ENCODE measurements at places on chromosomes 12 and 14.

DNA sequence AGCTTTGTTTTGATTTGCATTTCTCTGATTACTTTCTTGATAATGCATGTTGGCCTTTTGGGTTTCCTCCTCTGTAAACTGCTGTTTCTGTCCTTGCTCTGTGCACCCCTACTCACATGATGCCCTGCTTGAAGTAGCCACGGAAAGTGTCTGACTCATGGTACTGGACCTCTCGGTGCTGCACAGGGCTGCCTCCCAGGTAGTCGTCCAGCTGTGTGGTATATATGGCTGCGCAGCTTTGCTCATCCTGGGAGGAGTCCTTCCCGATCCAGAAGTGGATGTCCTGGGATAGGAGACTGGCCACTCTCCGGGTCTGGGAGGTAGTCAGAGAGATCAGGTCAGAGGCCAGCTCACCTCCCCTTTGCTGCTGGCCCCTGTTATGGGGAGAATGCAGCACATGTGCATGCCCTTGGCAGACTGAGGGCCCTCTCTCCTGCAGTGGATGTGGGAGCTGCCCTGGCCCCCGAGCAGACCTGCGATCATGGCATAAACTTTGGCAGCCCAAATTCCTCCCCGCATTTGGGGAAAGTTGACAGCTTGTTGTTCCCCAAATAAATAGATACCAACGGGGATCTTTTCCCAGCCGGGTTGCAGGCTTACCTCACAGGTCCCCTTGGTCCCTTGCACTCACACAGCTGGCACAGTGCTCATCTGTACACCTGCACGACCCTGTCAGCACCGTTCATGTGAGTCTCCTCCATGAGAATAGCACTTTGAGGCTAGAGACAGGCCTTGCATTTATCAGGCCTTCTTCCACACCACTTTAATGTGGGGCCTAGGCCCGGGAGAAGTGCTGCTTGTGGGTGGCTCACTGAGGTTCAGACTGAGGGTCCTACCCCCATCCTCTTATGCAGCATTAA is 5.2 kb downstream of the AVIL start:
- DNase-seq = no peak

- no peak for DNase-seq
Measured at GRCh38 chr12:75856235-75856634, 175.3 kb downstream of the PHLDA1 start.

DNA sequence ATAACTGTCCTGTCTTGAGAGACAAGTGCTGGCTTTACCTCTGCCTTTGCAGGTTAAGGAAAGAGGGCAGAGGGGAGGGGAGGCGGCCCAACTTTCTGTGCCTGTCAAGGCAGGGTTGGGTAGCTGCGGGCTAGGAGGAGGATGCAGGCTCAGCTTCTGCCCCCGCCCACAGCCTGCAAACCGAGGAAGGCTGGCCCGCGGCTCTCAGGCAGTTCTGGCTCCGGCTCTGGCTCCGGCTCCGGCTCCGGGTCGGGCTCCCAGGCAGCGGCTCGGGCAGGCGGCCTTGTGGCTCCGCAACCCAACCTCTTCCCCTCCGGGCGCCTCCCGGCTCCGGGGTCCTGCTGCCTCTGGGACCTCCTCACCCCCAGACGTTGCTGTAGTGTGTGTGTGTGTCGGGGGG is 92.9 kb downstream of the TMEM30B start:
- DNase-seq = no peak

- DNase-seq = no peak
Measured at GRCh38 chr12:124248941-124249825, 45.7 kb upstream of the RFLNA start.

GRCh38 chr14:103209506-103209905 is 86.2 kb downstream of the TNFAIP2 start:
- no peak for DNase-seq

DNA sequence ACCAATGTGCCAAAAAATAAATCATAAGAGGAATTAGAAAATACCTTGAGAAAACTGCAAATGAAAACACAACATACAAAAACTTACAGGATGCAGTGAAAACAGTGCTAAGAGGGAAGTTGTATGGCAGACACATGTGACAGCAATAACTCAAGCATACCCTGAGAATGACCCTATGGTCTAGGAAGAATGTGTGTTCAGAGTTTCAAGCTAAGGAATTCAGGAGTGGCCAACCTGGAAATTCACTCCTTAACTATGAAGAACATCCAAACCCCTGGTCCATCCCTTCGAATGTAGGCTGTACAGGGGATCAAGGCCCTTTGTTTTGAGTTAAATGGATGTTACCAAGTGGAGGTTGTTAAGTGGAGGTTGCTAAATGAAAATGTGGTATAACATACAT is 16.7 kb upstream of the TTC9 start:
- no peak for DNase-seq

GRCh38 chr12:48750769-48751356 is 34.4 kb upstream of the CCNT1 start:
- DNase-seq = no peak

- no peak for DNase-seq
Measured at GRCh38 chr12:24632466-24632865, 316.4 kb downstream of the BCAT1 start.

DNA sequence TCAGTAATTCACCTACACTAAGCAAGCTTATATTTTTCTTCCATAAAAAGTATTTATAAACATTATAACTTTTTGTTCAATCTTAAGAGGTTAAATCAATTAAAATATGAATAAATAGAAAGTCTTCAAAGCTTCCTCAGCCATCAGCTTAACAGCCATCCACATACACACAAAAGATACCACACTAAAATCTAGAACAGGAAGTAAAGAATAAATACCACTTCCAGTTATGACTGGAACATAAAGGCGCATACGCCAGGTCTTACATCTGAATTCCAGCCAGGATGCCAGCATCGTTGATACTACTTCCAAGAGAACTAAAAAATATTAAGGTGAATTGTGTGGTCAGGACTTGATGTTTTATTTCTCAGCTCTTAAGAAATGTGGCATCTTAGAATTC is 17.0 kb downstream of the SIX1 start:
- no peak for DNase-seq

- DNase-seq = no peak
Measured at GRCh38 chr14:63504648-63505047, 38.5 kb downstream of the PPP2R5E start.

DNA sequence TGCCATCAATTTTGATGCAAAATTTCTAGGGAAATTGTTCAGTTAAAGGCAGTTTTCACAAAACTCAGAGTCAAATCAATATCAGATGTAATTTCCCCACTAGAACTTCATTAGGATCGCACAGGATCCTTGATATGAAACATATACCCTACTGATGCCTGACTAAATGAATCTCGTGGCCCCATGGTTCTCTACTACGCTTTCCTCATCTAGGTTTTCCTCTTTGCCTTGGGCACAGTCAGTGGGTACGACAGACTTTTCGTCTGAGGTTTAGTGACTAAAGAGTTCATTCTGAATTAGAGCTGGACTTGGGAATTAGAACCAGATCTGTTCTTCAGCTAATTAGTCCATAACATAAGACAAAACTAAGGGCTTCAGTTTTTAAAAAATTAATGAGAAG is 42.5 kb upstream of the GNPNAT1 start:
- no peak for DNase-seq

DNA sequence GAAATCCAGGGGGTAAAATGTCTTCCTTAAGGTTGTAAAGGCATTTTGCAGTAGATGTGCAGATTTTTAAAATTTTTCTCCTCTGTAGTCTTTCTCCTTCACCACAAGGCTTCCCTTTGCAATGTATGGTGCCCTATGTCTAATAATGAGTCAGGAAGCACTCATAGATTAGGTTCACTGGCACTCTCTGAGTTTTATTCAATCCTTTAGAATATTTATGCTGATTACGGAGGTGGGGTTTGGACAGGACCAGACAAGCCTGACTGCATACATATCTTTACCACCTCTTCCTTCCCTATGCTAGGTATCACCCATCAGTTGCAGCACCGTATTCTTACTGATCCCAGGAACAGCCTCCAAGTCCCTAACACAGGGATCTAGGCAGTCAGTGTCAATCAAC is 99.5 kb downstream of the NEDD1 start:
- no peak for DNase-seq

GRCh38 chr14:101461891-101462290 is 99.4 kb upstream of the DIO3 start:
- no peak for DNase-seq

GRCh38 chr14:92668276-92668973 is 80.0 kb downstream of the LGMN start:
- DNase-seq = no peak

DNA sequence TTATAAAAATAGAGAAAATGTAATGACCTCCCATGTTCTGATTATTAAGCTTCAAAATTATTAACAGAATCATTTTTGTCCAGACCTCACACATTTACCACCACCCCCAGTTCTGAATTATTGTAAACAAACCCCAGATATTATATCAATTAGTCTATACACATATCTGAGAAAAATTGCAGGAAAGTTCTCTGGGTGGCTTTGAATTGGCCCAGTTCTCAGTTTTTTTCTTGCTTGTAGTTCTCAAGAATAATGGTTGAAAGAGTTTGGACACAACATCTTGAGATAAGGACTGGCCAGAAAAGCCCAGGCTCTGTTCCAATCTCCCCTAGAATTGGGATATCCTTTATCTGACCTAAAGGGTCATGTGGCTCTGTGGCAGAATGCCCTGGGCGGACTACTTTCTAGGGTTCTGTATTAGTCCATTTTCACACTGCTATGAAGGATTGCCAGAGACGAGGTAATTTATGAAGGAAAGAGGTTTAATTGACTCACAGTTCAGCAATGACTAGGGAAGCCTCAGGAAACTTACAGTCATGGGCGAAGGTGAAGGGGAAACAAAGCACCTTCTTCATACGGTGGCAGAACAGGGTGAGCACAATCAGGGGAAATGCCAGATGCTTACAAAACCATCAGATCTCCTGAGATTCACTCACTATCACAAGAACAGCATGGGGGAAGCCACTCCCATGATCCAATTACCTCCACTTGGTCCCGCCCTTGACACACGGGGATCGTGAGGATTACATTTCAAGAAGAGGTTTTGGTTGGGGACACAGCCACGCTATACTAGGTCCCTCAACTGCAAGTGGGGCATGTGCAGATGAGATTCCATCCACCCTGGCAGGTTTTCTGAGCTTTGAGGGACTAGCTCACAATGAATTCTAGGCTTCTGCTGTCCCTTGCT is 1504.6 kb upstream of the FLRT2 start:
- DNase-seq = no peak

- no peak for DNase-seq
Measured at GRCh38 chr14:23306412-23307145, at the start of gene BCL2L2. BCL2L2 (plus strand) TSS chr14:23306833; CDS start chr14:23307768, 935 bp downstream.

DNA sequence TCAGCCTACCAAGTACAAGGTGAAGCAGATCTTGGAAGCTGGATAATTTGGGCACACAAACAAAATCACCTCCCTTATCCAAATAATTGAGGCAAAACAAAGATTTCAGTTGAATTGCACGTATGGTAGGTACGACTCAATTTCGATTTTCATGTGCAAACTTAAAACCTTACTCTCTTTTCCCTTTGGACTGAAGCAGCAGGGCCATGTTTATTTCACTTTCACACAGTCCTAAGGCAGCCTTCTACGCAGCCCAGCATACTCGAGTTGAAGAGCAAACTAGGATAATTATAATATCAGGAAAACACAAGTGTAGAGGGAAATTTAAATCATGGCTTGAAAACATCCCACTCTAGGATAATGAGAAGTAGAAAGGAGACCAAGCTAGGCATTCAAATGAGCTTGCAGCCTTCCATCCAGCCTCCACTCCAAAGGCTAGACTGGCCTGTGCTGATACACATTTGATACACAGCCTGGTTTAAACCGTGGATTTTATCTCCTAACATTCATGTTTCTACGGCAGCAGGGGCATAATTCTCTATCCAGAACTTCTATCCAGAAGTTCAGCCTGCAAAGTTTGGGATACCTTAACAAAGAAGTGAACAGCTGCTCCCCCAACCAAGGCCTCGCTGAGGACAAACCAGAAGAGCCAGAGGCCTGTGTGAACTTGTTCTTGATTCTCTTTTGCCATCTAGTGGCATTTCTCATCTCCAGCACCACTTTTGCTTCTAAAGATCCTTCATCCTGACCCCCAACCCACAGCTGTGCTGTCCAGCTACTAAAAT is 2.4 kb upstream of the RNASE7 start:
- DNase-seq = no peak

DNA sequence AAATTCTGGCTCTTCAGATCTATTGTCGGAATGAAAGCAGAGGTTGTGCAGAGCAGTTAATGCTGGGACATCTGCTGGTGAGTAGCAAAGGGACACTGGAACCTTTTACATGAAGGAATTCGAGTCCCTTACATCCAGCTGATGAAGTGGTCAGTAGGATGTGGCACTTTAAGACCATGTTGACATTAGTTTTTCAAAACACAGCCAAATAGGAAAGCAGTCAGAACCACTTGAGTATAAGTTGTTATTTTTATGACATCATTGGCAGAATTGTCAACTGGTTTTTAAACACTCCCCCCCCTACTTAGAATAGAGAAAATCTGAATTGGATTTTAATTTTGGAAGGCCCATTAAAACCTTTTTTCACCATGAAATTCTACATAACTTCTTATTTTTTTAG is 46.8 kb upstream of the AMN start:
- DNase-seq = no peak

- DNase-seq = no peak
Measured at GRCh38 chr12:100225491-100225890, 24.9 kb downstream of the ACTR6 start.

DNA sequence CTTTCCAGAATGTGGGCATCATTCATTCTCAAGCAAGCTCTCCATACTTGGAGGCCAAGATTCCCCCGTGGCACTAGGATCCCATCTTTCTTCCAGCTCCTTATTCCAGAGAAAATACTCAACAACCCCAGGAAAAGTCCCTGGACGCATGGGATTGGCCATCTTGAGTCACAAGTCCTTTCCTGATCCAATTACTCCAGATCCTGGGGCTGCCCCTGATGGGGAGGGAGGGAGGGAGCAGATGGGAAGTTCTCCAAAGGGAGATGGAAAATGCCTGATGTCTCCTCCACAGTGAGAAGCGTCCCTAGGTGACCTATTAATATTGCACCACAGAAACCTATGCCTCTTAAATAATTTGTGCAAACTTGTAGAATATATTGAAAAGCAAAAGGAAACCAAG is 12.4 kb upstream of the KCNK13 start:
- no peak for DNase-seq

DNA sequence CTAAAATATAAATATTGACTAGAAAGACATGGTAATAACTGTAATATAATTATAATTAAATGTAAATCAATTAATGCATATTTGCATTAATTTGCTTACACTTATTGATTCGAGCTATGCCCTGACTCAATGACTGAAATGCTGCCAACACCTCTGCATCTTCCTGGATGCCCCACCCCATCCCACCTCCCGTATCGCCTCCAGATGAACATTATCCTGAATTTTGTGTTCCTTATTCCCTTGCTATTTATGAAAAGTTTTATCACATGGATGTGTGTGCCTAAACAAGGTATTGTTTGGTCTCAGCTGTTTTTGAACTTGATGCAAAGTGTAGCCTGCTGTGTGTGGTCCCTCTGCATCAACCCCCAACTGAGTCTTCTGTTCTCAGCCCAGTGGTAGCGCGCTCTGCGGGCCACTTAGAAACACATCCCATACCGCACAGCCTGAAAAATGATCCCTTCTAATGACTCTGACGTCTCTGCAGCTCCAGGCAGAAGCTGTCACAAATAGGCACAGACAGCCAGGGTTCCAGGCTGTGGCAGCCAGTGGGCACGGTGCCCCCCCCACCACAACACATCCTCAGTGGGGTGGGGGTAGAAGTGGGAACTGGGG is 96.5 kb downstream of the PRMT8 start:
- DNase-seq = no peak

GRCh38 chr12:132967736-132968135 is 11.6 kb upstream of the ZNF605 start:
- DNase-seq = no peak

GRCh38 chr12:120262852-120263747 is 2.4 kb downstream of the PXN start:
- no peak for DNase-seq

Measured in stimulated activated CD8-positive, alpha-beta memory T cell treated with anti-CD3 and anti-CD28 coated beads, Interleukin-2, amount 100 ng/mL, for 1 hour (primary cell).